ENCODE measurements at places on chromosomes 1 and 21.

GRCh38 chr1:171446386-171446785 is 38.9 kb upstream of the PRRC2C start:
- DNase-seq: no peak

- no peak for DNase-seq
These were observed 14.1 kb downstream of the ENAH start for GRCh38 chr1:225638853-225639252.

- no peak for DNase-seq
These were observed 2.8 kb upstream of the RPF1 start for GRCh38 chr1:84476225-84476624.

DNA sequence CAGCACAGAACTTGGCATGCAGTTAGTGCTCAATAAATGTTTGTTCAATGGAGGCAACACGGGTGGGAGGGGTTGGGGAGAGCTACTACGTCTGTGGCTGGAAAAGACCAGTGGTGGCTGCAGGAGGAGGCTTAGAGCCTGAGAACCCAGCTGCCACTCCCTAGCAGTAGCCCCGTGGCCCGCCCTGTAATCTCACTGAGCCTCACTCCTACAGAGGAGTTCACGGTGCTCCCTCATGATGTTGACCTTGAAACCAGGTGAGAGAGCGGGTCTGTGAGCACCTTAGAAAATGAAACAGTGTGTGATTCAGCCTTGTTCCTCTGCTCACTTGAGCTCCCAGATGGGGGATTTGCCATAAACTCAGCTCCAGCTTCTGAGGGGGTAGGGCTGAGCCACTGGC is 299.6 kb downstream of the NPHP4 start:
- DNase-seq: no peak

- DNase-seq: no peak
These were observed 31.0 kb downstream of the HSD3B1 start for GRCh38 chr1:119537966-119538365.

GRCh38 chr21:43866659-43867331 is 1.8 kb downstream of the AGPAT3 start:
- no peak for DNase-seq
